ENCODE measurements at places on chromosomes 2 and 18.

DNA sequence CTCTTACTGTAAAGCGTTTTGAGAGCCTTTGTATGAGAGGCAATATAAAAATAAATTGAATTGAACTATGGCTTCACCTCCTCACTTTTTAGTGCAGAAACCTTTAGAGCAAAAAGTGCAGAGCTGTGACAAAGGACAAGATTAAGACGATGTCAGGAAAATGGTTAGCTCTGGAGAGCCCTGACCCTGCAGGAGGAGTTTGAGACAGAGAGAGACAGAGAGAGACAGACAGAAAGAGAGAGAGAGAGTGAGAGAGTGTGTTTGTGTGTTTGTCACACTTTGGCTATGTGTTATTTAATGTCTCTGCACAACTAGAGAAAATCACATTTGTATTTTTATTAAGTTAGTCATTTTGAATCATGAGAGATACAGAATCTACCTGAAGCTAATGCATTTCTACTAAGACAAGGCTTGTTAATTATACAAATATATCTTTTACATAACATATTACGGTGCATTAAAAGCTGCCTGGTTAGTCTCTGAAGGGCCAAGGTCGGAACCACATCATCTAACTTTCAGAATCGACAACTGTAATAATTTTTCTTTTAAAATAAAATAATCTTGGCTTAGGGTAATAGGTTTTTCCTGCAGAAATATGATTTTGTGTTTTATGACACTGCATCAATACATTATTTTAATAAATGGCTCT is 423.5 kb upstream of the ZEB2 start:
- no peak for DNase-seq

DNA sequence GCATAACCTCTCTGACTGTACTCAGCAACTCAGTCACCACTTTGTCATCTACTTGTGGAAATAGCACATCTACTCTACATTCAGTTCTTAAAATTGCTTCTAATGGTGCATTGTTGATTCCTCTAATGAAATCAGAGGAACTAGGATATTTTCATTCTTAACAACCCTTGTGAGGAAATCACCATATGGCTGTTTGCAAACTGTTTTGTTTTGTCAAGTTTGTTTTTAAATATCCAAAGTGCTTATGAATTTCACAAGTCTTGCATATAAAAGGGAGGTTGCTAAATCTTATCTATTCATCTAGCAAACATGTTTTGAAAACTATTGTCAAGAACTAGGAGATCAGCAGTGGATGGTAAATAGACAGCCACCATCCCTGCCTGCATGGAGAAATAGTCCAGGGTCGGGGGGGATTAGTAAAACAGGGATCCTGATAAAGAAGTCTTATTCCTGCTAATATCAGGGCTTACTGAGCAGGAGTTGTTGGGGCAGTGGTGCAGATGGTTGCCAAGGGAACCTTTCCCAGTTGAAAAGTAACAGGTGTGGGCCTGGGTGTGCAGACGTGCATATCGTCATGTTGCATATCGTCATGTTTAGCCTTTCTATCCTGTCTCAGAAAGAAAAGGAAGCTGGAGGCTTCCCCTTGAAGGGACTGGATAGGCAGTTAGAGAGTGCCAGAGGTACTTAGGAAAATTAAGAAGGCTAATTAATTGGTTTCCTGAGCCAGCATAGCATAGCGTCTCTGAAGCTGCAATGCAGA is 7.5 kb upstream of the MYO3B start:
- no peak for DNase-seq

GRCh38 chr18:55224086-55224625 is 264.9 kb upstream of the CCDC68 start:
- no peak for DNase-seq

- DNase-seq = no peak
Measured at GRCh38 chr2:52312486-52312885, 1280.6 kb upstream of the NRXN1 start.

DNA sequence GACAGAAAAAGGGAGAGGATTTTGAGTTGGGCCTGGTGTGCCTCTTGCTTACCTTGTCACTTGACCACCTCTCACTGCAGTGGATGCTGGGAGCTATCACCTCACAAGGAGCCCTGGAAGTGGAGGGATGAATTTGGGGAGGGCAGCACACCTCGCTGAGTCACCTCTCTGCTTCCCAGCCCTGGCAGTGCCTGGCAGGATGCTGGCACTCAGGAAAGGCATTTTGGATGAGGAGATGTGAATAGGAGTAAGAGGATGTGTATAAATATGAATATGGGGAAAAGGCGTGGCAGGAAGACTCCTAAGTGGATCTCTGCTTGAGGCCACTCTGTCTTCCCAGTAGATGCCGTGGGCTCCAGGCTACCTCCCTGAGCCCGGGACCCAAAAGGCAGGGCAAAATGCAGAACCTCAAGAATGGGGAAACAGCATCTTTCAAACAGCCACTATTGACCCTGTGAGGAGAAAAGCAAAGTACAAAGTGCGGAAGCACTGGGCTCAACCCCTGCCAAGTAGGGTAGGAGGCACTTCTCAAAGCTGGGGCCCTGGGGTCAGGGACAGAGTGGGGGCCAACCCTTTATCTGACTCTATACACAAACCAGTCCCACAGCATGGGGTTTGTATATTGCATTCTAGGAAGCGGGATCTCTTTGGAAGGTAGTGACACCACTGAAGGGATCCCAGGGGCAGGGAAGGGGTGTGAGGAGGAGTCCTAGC is 164.5 kb upstream of the GLI2 start:
- DNase-seq = no peak

GRCh38 chr2:45982096-45982495 is 315.1 kb upstream of the EPAS1 start:
- DNase-seq = no peak

DNA sequence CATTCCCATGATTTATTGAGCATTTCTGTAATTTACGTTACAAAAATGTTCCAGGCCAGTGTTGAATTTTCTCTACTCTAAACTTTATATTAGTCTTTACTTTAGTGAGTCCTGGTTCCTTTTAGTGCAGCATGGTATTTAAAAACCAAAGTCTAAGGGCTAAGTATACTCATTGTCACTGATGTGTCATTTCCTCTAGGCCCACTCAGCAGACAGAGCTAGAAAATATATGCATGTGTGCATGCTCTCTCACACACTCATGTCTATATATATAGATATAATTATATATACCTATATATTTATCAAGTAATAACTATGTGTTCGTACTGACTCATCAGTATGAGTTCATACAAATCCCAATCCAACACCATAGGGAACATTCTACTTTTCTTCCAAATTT is 132.5 kb upstream of the SLC8A1 start:
- DNase-seq = no peak

DNA sequence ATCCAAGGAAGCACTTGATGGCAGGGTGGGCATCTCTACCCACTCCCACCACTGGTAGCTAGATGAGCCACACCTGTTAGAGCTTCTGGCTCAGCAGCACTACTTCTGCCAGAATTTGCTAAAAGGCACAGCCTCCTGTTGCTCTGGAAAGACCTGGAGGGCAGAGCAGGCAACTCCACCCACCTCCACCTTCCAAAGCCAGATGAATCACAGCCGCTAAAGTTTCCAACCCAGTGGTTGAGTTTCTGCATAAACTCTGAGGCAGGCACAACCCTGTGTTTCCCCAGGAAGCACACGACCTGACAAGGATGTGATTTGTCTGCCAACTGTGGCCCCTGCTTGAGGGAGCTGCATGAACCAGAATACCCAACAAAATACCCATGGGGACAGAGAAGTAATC is 111.6 kb upstream of the GCFC2 start:
- DNase-seq = no peak

DNA sequence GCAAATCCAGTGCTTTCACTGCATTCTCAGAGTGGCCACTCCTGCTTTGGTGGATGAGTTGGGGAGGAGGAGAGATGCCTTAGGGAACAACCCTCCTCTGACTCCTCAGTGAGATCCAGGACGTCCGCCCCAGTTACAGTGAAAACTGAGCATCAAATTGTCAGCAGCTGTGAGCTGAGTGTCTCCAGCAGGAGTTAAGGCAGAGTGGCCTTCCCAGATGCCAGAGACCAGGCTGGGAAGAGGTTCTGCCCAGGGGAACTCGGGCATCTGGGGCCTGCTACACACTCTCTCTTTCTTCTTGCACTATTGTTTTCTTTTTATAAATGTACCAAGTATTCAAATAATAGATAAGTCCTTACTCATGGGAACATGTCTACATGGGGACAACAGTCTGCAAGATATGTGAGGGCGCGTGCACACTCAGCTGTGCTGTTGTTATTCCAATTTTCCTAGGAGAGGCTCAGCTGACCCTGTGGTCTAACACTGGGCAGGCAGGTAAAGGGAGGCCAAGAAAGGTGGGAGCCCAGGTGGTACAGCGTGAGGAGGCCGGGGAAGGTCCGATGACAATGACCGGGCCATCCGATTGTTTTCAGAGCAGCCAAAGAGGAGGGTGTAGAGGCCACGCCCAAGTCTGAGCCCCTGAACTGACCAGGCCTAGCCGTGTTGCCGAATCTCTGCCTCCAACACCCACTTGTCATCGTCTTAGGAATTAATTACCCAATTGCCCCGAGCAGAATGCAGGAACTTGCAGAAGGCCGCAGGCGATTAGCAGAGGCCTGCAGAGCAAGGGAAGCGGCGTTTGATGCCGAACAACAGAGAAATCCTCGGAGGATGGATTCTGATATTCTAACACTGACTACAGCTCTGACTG is 166.9 kb downstream of the ANAPC1 start:
- DNase-seq = no peak

DNA sequence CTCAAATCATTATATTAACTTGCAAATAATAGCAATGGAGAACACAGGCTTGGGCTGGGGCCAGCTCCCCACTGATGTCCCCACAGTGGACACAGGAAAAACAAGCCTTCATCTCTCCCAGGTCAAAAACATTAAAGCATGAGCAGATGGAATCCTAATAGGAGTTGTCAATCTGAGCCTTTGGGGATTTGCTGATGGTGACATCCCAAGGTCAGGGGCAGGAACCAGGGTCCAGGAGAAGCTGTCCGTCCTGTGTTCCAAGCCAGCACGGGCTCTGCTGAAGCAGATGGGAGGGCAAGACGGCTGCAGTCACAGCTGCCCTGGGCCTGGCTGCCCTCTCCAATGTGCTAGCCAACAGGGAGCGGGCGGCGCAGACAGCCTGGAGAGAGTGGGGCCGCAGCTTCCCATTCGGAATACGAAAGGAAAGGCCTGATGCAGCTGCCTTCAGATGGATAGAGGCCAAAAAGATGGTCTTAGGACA is 135.5 kb downstream of the NDUFA10 start:
- DNase-seq = no peak

DNA sequence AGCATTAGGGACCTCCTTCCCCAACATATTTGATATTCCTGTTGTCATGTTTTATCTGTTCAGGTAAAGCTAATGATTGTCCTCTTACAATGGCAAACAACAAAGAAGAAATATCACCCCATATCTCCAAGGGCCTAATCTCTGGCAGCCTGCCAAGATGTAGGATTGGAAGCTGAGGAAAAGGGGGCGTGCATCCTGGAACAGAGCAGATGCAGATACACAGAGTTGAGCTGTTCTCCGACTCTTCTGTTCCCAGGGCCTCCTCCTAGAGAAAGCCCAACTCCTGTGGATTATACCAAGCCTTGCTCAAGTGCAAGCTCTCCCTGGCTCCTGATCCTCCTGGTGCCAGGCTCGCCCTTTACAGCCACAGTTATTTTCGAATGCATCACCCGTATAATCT is 35.2 kb upstream of the CD207 start:
- DNase-seq = no peak

Measured in NCI-H1092 (cell line).